ENCODE measurements at places on chromosomes 12 and 14.
A peak's percentile ranks its signal among the peaks of the same experiment; 100 is the strongest.

DNA sequence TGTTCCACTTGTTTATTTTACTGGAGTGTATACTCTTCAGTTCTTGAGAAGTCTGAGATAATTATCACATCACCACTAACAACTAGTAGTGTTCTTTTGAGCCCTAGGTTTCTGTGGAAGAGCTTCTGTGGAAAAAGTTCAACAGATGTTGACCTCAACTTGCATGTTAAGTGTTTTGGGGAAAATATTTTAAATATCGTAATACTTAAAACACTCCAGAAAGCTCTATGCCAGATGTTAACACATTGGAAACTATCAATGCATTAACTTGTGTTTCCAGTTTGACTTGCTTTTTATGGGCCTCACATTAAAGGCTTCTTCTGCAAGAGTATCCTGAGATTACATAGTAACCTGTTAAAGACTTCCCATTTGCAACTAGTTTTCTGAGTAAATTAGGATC lies 173.1 kb downstream of the DUSP6 start:
- no peak for DNase-seq

DNA sequence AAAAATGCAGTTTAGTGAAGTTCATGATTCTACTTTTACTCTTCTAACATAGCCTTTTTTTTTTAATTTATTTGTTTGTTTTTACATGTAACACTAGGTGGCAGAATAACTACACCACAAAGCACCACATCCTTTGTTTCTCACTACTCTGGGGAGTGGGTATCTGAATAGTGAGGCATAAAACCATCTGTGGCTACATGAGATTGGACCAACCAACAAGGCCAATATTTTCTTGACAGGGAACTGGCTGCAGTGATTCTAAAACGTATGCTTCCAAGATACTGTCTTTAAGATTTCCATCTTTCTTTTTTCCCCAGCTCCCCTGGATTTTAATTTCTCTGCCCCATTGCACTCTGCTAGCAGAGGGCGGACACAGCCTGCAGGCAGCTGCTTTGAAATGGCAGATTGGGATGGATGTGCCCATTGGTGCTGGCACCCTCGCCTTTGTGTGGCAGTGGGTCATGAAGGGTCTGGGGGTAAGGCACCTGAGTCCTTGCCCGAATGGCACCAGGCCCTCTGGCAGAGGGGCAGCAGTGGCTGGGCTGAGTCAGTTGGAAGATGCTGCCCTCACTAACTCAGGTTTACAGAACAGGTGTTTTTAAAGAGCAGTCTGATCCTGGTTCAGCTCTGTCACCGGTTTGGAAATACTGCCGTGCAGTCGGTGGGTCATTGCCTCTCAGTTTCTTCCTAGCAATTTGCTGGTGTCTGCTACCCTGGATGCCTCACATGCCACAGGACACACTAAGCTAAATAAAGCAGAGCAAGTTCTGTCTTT lies 429.1 kb downstream of the RAD51B start:
- DNase-seq: peak; percentile 64

GRCh38 chr12:5493018-5493417 lies 61.1 kb downstream of the NTF3 start:
- DNase-seq: no peak

- no peak for DNase-seq
These were observed 300.8 kb downstream of the SSPN start for GRCh38 chr12:26496170-26496569.

DNA sequence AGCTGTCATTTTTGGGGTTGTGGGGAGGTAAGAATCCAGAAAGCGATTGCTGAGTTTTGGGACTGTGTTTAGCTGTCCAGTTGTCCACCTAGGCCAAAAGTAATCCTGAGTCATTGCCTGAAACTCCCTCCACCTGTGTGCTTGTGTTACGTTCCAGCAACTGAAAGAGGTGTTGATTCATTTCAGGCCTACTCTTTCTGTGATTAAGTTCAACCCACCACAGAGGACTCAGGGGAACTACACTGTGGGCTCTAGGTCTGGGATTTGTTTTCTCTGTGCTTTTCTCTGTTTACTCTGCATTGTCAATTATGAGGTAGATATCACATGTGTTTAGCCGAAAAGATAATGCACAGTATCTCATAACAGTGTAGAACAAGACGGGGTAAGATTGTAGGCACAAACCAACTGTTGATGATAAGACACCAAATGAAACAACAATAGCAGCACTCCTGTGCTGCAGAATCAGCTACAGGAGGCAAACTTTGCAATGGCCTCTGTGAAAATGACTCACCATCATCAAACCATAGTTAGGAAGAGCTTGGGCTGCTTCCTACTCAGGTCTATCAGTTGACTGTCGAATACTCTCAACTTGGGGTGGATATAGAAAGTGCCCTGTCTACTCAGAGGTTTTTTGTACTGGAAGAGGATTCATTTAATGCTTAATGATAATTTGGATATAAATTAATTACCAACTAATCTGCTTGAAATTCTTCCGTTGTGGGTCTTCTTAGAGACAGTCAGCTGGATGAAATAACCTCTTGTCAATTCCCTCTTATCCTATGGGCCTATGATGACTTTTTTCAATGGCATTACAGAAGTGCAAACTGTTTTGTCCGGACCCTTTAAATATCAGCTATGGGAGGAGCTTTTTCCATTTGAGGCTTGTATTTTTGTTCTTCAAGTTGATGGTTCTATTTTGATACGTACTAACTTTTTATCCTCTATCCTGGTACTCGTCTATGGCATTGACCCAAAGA lies 385.9 kb downstream of the BMP4 start:
- DNase-seq: no peak

GRCh38 chr12:49893753-49894750 lies 9.6 kb downstream of the FAIM2 start:
- no peak for DNase-seq

GRCh38 chr12:49089821-49090773 lies 4.5 kb downstream of the DHH start:
- no peak for DNase-seq

- DNase-seq: peak; percentile 79
These were observed 381.1 kb downstream of the SEC23A start for GRCh38 chr14:38721822-38722431.

DNA sequence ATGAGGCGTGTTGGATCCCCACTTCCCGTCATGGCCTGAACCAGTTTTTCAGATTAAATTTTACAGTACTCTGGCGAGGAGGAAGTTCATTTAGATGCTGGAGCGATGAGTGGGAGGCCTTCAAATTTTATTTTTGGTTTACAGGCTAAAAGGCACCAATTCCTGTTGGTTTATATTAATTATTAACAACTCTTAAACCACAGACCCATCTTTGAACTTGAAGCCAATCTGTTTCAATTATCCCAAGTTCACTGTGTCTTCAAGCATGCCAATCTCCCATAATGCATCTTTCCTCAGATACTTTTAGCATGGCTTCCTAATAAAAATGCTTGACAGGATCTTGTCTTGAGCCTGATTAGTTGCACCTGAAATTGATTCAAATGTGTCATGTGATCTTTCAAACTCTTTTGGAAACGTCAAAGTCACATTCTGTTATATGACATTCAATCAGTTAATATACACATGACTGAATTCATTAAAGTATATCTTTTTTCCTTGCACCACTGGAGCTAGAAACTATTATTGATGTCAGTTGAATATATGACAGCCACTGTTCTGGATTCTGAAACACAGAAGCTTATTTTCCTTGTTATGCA lies 641.7 kb upstream of the TMEM132C start:
- DNase-seq: no peak

DNA sequence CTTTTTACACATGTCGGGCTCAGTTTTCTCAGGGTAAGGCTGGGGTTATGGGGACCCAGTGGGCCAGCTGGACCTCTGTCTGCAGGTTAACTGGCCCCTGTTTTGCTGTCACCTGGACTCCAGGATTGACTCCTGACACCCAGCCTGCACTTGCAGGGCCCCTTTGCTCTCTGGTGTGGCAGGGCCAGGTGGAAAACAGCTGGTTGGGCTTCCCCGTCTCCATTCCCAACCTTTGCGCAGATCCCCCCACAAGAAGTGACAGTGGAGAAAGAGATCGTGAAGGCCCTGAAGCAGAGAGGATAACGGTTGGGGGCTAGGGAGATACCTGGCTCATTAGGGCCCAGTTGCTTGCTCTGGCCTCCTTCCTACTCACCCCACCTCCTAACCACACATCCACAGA lies 1.5 kb upstream of the PPP1R1A start:
- no peak for DNase-seq
